ENCODE measurements at places on chromosomes 12 and 14.

DNA sequence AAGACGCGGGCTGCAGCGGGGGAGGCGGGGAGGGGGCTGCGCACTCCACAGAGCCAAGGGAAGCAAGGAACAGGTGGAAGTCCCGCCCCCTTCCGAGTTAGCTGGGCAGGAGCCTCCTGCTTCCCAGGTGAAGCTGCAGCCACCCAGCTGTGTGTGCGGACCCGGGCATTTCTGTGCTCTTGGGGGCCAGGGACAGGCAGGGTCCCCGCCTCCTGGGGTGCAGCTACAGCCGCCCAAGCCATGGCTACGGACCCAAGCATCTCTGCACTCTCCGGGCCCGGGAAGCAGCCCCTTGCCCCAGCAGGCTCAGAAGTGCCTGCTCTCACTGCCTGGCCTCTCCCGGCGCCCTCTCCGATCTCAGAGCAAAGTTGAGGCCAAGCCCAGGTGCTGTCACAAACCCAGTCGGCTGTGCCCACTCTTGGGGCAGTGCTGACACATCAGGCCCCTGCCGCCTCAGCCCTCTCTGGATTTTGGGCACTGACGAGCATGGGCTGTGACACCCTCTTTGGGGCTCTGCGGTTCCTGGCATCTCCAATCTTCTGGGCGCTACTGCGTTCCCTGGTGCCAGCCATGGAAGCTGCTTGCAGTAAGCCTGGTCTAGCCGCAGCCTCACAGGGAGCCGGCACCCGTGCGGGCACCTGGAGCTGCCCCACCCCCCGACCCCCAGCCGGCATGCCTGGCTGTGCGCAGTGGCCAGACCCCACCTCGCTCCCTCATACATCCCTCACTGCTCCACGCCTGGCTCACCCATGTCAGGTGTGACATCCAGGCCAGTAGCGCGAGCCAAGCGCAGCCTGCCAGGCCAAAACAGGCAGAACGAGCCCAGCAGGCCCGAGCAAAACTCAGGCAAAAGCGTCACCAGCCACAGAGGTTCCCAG lies 8.5 kb upstream of the MGAT4C start:
- no peak for DNase-seq

DNA sequence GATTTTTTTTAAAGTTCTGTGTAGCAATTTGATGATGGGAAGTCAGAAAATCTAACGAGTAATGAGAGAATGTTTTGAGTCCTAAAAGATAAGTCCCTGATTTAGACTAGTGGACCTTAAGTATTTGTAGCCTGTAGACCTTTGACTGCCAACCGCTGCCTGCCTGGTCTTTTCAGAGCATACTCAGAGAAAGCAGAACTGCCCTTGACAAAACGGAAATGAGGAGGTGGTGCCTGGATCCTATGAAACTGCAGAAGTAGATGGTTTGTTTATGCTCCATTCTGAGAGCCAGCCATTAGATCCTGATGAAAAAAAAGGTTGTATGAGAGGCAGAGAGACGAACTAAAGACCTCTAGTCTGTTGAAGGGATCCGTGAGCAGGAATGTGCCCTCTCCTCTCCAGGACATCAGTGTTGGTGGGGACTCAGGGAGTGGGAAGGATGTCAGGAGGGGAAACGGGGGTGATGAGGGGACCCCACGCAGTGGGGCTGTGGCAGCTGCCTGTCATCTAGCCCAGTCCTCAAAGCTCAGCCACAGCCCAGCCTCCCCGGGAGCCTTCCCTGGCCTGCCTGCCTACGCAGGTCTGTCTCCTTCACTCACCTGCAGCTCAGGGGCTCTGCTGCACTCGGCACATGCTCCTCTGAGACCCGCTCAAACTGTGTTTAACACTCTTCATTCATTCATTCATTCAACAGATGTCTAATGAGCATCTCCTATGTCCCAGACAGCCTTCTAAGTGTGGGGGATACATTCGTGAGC lies 447.5 kb downstream of the AACS start:
- no peak for DNase-seq

DNA sequence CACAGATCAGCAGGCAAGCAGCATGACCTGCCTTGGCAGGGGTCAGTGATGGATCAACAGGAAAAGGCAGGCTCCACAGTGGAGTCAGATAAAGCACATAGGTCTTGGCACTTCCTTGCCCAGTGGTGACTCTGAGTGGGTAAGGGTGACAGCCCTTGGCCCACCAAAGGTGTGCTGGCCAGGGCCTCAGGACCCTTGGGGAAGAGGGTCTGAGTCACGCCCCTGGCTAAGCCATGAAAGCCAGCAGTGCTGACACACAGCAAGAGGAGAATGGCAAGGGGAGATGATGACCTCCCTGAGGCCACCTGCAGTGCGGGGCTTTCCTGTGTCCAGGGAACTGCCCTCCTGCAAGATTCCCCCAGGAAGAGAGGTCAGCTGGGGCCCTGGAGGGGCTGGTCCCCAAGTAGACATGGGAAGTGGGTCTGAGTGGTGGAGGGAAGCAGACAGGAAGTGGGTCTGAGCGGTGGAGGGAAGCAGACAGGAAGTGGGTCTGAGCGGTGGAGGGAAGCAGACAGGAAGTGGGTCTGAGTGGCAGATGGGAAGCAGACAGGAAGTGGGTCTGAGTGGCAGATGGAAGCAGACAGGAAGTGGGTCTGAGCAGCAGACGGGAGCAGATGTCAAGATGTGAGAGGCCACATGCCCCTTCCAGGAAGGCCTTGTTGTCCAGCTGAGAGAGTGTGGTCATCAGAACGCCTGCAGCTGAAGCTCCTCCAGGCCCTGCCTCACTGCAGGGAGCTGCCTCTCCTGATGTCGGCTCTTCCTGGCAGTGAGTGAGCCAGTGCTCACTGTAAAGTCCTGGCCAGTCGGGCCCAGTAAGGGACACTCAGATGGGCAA lies 34.8 kb downstream of the DIO3 start:
- DNase-seq: no peak

DNA sequence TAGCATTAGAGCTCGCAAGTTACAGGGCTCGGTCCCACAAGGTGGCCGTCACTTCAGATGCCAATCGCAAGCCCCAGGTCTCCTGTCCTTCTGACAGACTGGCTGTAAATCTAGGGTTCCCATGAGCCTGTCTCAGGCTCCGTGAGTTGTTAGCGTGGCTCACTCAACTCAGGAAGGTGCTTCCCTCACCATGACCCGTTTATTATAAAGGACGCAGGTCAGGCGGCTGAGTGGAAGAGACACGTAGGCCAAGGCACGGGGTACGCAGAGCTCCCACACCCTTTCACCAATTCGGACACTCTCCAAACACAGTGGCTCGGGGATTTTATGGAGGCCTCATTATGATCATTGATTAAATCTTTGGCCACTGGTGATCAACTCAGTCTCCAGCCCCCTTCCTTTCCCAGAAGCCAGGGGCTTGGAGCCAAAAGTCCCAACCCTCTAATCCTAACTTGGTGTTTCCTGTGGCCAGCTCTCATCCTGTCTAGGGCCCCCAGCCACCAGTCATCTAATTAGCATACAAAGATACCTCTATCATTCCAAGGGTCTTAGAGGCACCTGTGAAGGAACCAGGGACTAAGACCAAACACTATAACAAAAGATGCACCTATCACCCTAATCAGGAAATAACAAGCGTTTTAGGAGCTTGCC lies 25.8 kb upstream of the LRTM2 start:
- no peak for DNase-seq

- no peak for DNase-seq
These were observed 33.5 kb downstream of the PTPRO start for GRCh38 chr12:15355766-15356165.

DNA sequence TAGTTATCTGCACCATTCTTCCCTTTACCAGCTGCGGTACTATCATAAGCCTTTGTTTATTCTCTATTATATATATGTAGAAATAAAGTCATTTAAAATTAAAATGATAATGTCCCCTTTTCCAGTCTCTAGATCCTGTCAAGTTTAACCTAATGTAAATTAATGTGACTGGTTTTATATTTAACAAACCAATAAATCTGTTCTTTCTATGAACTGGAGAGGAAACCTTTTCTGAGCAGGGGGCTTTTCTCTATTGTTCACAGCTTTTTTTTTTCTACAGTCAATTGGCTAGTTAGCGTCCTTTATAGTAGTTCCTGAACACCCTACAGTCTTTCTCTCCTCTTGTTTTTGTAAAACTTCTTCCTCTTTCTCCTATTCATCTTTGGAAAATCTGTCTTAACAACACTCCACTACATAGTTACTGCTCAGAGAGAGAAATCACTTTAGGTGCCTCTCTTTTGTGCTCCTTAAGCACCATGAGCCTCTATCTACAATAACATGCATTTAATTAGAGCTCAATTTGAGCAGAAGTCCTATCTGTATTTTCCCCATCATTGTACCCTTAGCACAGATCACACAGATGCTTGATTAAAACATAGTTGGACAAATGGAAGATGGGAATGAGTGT lies 332.6 kb upstream of the SYT1 start:
- DNase-seq: no peak

GRCh38 chr14:24279301-24280186 lies 8.1 kb upstream of the RABGGTA start:
- no peak for DNase-seq

- DNase-seq: no peak
These were observed 789.2 kb upstream of the FBXO33 start for GRCh38 chr14:40221428-40221827.

GRCh38 chr14:91163316-91163715 lies 49.4 kb downstream of the DGLUCY start:
- no peak for DNase-seq

- no peak for DNase-seq
These were observed 7.4 kb downstream of the LRP1 start for GRCh38 chr12:57135527-57136326.

GRCh38 chr12:26205941-26206340 lies 10.6 kb downstream of the SSPN start:
- no peak for DNase-seq

DNA sequence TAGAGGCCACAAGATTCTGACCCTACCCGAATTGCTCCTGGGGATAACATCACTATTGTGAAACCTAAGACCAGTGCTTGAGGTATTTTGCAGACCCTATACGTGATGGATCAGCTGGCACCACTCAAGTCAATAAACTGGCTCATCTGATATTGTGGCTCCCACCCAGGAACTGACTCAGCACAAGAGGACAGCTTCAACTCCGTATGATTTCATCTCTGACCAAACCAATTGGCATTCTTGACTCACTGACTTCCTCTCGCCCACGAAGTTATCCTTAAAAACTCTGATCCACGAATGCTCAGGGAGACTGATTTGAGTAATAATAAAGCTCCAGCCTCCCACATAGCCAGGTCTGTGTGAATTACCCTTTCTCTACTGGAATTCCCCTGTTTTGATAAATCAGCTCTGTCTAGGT lies 1036.1 kb upstream of the TMEM132C start:
- DNase-seq: no peak

- no peak for DNase-seq
These were observed 643 bp upstream of the TAMALIN start for GRCh38 chr12:52005903-52006703.

DNA sequence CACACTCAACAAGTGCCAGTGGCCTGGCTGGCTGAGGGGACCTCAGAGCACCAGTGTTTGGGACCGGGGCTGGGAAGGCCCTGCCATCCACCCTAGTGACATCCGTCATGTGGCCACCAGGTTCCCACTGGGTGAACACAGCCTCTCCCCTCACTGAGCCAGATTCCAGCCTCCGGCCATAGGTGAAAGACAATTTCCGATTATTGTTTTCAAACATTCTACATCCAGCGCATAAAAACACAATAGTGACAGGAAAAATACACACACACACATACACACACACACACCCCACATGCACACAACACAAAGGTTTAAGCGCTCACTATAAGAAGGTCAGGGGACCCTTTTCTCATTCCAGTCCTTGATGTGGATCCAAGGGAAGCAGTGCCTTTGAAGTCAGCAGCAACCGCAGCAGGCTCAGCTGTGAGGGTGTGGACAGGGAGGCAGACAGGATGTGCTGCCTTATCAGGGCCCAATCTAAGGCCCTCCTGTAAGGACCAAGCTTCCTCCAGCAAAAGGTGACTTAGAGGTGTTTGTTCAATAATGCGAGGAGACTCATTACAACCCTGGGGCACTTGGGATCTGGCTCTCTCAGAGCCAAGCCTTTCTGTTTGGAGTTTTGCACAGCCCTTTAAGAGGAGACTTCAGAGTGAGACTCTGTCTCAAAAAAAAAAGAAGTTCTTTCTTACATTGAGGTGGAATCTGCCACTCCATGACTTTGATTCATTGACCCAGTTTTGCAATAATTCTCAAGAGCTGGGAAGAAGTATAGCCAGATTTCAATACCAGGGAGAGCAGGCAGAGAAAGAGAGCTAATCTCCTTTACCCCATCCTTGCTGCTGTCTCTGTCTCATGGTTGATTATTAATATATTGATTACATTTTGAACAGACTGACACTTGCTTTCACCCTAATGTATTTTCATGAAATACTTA lies 227.8 kb downstream of the ZFP36L1 start:
- DNase-seq: no peak

- DNase-seq: no peak
These were observed 7.3 kb downstream of the C1RL start for GRCh38 chr12:7101694-7102131.

GRCh38 chr12:13986031-13986430 lies 4.6 kb upstream of the GRIN2B start:
- no peak for DNase-seq

- DNase-seq: no peak
These were observed 2.7 kb upstream of the SCARB1 start for GRCh38 chr12:124866195-124866882.

GRCh38 chr12:62722971-62723680 lies 211.8 kb downstream of the PPM1H start:
- DNase-seq: no peak

DNA sequence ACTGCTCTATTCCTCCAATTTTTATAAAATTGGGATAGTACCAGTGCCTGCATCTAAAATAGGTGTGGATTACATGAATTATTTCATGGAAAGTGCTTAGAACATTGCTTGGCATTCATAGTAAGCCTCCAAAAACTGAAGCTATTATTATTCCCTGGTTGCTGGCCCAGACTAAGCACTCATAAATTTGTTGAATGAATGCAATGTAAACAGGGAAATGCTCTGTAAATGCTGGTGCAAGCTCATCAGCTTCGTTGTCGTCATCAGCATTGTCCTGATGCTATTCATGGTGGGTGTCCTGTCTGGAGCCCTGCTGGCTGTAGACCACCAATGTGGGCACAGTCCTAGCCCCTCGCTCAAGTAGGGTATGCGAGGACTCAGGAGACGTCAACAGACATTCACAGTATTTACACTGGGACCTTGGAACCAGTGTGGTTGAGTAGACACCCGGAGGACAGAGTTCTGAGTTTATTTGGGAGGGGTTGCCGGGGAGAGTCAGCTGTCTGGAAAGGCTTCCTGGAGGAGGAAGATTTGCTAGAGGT lies 16.5 kb downstream of the BDKRB2 start:
- DNase-seq: no peak

- DNase-seq: no peak
These were observed 29.8 kb downstream of the LRRIQ1 start for GRCh38 chr12:85065837-85066482.

- no peak for DNase-seq
These were observed 38.2 kb downstream of the PLXNC1 start for GRCh38 chr12:94186278-94187241.
